NCI-H1417 treated with DMSO at 0.1 percent for 48 hours (cell line): ENCODE measurements at places on chromosomes 13 and 19.

DNA sequence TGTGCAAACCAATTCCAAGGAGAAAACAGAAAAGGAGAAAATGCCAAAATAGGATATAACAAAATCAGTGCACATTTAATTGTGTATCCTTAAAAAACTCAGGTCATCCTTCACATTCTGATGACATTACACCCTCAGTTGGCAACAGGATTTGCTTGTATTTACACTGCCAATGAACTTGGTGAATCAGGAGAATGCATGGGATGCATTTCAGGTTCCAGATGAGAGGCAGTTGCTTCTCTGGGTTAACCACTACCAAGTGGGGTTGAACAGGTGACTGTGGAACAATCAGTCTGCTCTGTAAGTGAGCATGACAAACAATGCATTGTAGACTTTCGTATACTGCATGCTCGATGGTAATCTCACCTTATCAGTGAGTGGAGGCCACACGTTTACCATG, 79.1 kb downstream of the STARD13 start:
- DNase-seq: no peak

DNA sequence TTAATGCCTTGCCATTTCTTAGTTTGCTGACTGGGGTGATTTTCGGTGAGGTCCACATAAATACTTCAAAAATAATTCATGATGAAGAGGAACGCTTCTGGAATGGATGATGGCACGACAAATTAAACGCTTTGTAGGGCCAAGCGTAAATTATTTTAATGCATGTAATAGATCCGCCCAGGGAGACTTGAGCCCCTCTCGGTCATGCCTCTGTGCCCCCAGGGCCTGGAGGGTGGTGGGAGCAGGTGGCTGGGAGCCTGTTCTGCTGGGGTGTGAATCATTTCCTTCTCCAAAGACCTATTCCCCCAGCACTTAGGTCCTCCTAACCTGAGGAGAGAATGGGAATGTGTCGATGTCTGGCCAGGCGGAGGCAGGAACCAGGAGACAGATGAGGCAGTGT, 350.6 kb downstream of the ZNF536 start:
- DNase-seq: no peak

GRCh38 chr13:94674609-94675348, 37.6 kb downstream of the SOX21 start:
- DNase-seq: peak; percentile 47

DNA sequence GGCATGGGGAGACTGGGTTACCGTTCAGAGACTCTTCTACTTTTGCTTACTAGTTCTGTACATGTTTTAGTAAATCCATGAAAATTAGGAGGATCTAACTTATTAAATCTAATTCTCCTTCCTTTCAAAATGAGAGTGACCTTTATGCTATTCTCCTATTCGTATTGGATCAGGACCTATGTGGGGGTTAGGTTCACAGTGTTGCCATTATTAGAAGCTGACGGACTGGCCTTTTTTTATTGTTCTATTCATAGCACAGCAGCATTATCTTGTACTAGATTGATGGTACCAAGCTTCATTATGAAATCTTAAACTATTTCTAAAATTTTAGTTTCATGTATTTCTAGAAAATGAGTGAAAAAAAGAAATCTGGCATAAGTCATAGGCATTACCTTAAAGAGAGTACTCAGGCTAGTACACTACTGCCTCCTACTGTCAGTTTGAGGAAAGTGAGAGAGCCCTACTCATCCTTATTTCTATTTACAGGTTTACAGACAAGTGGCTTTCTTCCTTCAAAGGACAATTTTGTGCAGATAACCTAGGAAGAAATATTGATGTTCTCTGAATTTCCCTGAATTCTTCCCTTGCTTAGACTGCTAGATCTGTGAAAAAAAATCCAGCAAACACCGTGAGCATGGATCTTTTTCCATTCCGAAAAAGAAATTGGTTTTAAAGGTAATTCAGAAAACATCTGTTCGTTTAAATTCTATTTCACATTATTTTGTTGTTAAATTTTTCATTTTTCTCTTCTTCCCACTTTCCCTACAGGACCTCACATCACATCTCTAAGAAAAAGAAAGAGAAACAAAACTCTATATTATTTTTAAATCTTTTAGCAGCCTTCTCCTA, 485.5 kb downstream of the DIAPH3 start:
- DNase-seq: no peak

DNA sequence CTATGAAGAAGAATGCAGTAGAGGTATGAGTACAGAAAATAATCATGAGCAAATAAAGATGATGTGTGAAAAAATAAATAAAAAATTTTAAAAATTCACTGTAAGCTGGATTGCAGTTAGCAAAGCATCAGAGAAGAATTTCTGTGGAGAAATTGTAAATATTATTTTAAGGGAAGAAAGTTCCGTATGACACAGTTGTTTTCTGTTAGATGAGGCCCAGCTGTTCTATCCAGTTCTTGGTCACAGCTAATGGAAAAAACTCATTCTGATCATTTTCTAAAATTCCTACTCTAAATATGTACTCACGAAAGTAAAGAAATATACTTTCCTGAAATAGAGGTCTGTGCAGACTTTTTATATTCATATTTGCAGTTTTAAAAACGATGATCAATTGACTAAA, 578.8 kb downstream of the DCT start:
- no peak for DNase-seq

DNA sequence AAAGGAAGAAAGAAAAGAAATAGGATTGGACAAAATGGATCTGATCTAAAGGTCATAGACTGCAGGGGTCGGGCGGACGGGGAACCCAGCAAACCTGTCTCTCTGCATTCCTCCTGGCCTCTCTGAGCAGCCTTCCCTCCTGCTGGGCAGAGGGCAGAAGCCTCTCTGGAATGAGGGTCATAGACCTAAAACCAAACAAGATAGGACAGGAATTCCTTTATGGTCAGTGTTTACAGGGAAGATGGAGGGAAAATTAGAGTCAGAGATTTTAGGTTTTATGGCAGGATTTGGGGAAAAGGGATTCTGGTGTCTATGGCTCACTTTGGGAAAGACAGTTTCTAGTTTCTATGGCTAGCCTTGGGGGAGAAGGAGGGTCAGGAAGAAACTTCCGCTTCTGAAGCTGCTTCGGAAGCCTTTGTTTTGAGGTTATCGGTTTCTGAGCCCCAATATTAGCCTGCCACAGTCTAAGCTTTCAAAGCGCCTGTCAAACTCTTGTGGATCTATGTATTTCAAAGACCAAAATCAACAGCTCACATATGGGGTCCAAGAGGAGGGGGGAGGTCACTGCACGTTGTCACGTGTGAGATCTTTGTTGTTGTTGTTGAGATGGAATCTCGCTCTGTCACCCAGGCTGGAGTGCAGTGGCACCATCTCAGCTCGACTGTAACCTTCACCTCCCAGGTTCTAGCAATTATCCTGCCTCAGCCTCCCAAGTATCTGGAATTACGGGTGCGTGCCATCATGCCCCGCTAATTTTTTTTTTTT, 18.9 kb upstream of the DPRX start:
- no peak for DNase-seq

DNA sequence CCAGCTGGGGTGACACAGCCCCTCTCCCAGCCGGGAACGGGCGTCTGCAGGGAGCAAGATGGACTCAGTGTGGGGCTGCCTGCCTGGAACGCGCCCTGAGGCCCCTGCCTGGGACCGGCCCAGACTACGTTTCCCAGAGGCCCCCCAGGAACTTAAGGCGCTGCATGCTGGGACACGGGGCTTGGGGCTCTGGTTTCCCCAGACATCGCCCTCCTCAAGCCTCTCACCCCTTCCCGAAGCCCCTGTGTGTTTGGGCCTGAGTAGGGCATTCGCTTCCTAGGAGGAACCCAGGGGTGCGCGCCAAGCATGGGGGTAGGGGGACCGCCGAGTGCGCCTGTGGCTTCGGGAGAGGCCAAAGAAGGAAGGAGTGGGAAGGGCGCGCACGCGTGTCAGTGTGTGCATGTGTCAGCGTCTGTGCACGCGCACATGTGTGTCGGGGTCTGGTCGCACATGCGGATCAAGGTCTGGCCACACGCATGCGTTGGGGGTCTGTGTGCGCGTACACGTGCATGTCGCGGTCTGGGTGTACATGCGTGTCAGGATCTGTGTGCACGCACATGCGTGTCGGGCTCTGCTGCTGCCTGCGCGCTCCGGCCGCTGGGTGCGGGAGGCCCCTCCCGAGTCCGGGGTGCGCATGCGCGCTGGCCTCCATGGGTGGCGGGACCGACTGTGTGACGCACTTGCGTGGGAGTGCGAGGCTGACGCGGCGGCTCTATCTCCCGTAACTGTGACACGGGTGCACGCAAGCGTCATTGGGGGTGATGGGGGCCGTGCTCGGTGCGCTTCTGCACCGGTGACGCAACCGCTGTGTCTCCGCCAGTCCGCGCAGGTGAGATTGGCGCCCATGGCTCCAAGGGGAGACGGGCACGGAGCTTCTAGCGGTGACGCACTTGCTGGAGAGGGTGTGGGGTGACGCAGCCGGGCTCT, 16.2 kb downstream of the ZNF331 start:
- DNase-seq: no peak

- DNase-seq: no peak
These were observed 6.5 kb downstream of the RAB11B start for GRCh38 chr19:8396563-8397203.

DNA sequence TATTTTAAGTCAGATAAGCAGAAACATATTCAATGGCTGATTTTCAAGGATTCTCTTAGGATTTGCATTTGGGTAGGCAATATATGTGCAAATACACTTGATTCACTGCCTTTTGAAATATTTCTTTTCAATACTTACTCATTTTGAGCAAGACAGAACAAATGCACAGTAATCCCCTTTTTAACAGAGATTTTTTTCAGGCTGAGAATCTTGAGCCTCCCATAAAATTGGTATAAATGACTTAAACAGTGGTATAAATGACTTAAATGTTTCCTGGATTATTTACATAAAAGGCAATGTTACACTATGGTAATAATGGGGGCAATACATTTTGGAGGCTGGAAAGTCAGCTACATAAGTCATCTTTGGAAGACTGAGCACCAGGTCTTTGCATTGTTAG, 389.0 kb downstream of the OLFM4 start:
- DNase-seq: no peak

DNA sequence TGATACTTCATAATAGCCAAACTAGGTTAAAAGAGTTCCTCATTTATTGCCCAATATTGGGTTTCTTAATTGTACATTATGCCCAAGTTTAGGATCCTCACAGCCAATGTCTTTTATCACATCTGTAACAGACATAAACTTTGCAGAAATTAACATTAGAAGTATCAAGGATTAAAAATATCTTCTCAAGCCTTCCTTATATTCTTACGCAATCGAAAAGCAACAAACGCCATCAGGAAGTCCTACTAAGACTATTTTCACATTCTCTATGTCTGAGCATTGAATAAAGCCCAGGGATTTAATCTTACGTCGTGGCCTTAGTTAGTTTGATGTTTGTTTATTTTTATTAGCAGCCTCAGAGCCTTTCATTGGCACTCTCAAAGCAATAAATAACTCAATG, 1660.4 kb upstream of the MIR17HG start:
- no peak for DNase-seq

- DNase-seq: no peak
These were observed 846.9 kb upstream of the MIR17HG start for GRCh38 chr13:90500569-90500968.

DNA sequence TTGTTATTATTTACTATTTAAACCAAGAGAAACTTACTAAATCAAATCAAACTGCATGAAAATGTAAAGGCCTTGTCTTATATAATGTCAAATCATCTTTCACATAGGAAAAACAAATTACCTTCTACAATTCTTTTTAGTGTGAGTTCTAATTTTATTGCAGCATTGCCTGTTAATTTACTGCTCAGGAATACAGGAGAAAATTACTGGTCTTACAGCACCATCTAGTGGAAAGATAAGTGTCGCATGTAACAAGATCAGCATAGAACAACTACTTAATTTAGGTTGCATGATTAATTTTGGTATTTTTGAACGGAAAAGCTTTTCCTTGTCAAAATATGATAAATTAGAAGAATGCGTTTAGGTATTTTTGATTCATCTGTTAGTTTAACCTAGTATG, 502.7 kb downstream of the UQCRFS1 start:
- DNase-seq: no peak

DNA sequence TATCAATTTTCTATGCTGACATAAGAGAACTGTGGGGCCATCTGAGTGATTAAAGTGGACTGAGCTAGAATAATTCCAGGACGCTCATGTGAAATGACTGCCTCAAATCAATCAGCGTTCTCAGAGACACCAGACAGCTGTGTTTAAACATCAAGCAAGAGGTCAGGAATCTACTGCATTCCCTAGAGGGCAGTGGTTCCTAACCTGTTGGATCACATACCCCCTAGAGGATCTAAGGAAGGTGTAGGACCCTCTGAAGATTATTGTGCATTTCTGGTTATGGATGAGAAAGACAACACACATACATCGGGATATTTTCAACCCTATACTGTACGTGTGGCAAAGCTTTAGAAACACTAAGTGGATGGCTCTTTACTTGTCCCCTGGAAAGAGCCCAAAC, 51.8 kb upstream of the FREM2 start:
- no peak for DNase-seq

DNA sequence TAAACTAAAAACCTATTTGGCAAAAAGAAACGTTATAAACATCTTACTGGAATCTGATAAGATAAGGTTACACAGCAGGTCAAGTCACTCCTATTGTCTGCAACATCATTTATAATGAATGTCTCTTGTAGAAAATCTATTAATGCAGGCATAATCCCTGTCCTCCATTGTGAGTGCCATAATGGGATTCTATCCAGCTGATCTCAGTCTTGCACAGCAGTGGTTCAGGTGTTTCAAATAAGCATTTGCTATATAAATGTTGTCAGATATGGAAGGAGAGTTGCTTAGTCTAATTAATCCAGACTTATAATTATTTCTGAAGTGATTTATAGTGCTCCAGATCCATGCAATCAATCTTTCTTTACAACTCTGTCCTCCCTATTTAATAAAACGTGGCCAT, 186.5 kb upstream of the ATXN8OS start:
- peak; percentile 94 for DNase-seq

DNA sequence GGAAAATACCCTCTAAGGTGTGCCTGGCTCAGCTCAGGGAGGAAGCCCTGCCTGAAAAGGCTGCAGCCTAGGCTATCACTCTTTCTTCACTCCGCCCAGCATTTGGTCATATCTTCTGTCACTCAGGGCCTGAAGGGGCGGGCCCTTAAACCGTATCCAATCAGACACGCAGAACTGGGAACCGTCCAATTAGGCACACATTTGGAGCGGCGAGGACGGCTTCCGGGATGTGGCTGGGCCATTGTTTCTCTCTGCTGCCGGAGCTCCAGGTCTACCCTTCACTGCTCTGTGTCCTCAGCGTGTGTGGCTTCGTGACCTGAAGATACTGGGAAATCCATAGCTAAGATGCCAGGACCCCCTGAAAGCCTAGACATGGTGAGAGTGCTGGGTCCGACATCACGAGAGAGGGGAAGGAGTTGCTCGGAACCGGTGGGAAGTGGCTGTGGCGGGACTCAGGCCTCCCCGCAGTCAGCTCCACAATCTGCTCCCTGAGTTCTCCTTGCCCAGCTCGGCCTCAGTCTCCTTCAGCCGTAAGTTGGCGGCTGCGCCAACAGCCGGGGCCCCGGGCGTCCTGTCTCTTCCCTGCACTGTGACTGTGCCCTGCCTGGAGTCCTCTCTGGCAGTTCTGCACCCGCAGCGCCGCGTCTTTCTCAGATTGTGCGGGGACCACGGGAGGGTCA, at the start of gene ZNF493:
TSS of gene ZNF493 (plus strand) at position 241 of the 680 bp plus-strand sequence. CDS start at position 346, 105 bp downstream.
- peak; percentile 97 for DNase-seq
